Endothelial cell of umbilical vein (primary cell): ENCODE measurements at places on chromosomes 5 and 9. TPM values are rescaled to one million over a fixed set of nuclear protein-coding genes. Genes with fewer than 3 reads are reported as not detected.
A peak's percentile ranks its signal among the peaks of the same experiment; 100 is the strongest.

DNA sequence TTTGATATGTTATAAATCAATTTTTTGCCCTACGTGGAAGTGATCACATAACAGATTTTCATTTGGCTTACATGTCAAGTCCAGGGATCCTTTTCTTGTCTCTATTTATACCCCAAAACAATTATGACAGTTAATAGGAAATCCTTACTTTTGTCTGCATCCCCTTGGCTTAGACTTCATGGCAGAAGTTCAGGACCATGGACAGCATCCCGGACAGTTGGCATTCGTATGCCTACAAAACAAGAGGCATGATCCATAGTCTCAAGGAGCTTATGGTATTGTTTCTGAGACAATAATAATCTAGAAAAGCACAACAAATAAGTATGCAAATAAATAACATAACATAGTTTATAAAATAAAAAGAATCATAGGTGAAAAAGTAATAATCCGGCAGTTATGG, 214.3 kb upstream of the GRIA1 start:
- no peak overlapping the region for H3K27ac ChIP-seq
- H3K27me3 ChIP-seq, result no peaks in the 10 kb centered on the region
- H3K4me3 ChIP-seq, result no peak overlapping the region
- DNase-seq, result no peak
- no peaks in the 10 kb centered on the region for H3K36me3 ChIP-seq

GRCh38 chr9:90722071-90722470, 79.4 kb upstream of the DIRAS2 start:
- H3K36me3 ChIP-seq, result no peaks in the 10 kb centered on the region
- no peak overlapping the region for H3K27ac ChIP-seq
- no peaks in the 10 kb centered on the region for H3K4me1 ChIP-seq
- DNase-seq, result no peak
- no peaks in the 10 kb centered on the region for H3K27me3 ChIP-seq

GRCh38 chr5:106408570-106408969, 1262.2 kb downstream of the EFNA5 start:
- DNase-seq, result no peak
- no peaks in the 10 kb centered on the region for H3K36me3 ChIP-seq
- no peaks in the 10 kb centered on the region for H3K27me3 ChIP-seq
- H3K27ac ChIP-seq, result no peak overlapping the region
- H3K4me1 ChIP-seq, result no peaks in the 10 kb centered on the region

GRCh38 chr5:142032747-142033631, 20.2 kb upstream of the GNPDA1 start:
- no peaks in the 10 kb centered on the region for H3K36me3 ChIP-seq
- no peak for DNase-seq
- no peak overlapping the region for H3K27ac ChIP-seq
- no peak overlapping the region for H3K4me3 ChIP-seq

DNA sequence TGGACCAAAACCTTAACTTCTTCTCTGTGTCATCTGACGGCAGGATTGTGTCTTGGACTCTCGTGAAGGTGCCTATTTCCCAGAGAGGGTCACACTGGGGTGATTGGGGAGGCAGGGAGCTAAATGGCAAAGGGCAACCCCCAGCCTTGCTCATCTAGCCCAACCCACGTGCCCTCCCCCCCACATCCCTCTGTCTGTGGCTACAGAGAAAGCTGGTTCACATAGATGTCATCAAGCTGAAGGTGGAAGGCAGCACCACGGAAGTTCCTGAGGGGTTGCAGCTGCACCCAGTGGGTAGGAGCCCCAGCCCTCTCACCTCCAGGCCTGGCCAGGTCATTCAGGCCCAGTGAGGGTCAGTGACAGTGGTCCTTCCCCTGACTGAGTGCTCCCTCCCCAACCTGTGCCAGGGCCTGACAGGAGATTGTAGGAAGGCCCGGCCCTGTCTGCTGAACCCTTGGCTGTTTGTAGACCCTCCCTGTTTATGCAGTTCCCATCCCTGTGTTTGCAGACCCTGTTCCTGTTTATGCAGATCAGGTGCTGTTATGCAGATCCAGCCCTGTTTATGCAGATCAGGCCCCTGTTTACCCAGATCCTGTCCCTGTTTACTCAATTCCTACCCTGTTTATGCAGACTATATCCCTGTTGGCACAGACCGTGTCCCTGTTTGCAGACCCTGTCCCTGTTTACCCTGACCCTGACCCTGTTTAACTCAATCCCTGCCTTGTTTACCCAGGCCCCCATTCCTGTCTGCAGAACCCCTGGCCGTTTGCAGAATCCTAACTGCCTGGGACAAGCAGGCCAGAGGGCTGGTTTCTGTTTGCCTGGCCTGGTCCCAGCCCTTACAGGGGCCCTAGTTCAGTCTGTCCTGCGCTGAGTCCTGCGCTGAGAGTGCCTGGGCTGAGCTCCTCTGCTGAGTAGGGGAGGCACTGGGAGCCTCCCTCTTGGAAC, 10.4 kb downstream of the ENHO start:
- no peak for DNase-seq
- no peak overlapping the region for H3K27ac ChIP-seq
- H3K36me3 ChIP-seq, result no peaks in the 10 kb centered on the region
- no peak overlapping the region for H3K4me3 ChIP-seq
- H3K4me1 ChIP-seq, result no peaks in the 10 kb centered on the region

DNA sequence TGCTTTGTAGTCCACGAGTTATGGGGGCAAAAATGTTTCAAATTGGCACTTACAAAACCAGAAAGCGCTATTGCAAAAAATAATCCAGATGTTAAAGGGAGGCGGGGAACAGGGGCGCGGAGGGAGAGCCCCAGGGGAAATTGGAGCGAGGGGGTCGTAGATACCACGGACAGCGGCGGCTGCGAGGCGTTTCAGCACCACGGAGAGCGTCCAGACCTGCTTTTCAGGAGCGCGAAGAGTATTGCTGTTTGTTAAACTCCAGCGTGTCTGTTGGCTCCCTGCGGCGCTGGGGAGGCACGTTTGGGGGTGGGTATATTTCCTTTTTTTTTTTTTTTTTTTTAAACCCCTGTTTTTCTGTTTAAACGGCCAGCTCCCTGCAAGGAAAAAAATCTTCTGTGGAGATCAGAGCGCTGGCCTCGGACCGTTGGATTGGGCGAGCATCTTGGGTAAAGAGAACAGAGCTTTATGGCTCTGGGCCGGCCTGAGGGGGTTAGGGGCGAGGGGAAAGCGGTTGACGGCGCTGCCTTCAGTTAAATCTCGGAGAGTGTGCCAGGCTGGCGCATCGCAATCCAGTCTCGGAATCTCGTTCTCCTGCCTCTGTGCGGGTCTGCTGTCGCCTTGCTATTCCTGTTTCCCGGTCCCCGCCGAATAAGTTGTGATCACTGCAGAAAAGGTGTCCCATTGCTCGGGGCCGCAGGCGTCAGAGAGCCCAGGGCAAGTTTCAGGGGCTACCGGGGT, at the start of gene GLRA1:
Gene GLRA1, minus strand, starts transcription at position 288 of the 738 bp plus-strand sequence. CDS start 302 bp downstream, outside the sequence.
- H3K27me3 ChIP-seq, result no peaks in the 10 kb centered on the region
- no peak within 1 kb of the TSS for H3K4me3 ChIP-seq
- peak; percentile 28 for DNase-seq
- no peak within 1 kb of the TSS for H3K27ac ChIP-seq
- no peaks in the 10 kb centered on the region for H3K36me3 ChIP-seq

ECM2 gene
- not detected in 2 replicates for total RNA-seq
